Activated CD4-positive, alpha-beta T cell treated with anti-CD3 and anti-CD28 coated beads for 36 hours (primary cell): ENCODE measurements at places on chromosomes 4 and X.

- peaks cover 6% of the 10 kb centered on the region for H3K27me3 ChIP-seq
- H3K27ac ChIP-seq: no peak overlapping the region
- H3K4me1 ChIP-seq: peaks cover 2% of the 10 kb centered on the region
- peaks cover 5% of the 10 kb centered on the region for H3K36me3 ChIP-seq
Measured at GRCh38 chr4:3286335-3287175, 6.3 kb upstream of the RGS12 start.

- H3K4me3 ChIP-seq: no peak overlapping the region
- no peak overlapping the region for H3K27ac ChIP-seq
- H3K36me3 ChIP-seq: no peaks in the 10 kb centered on the region
Measured at GRCh38 chr4:4831825-4832224, 27.6 kb upstream of the MSX1 start.

GRCh38 chr4:90443231-90443630, 316.0 kb downstream of the CCSER1 start:
- no peaks in the 10 kb centered on the region for H3K36me3 ChIP-seq
- no peak overlapping the region for H3K4me3 ChIP-seq
- no peak for DNase-seq
- H3K27ac ChIP-seq: no peak overlapping the region
- no peaks in the 10 kb centered on the region for H3K27me3 ChIP-seq

GRCh38 chrX:44733931-44734330, 109.9 kb upstream of the DUSP21 start:
- no peaks in the 10 kb centered on the region for H3K36me3 ChIP-seq
- DNase-seq: no peak
- no peak overlapping the region for H3K27ac ChIP-seq
- H3K4me3 ChIP-seq: no peak overlapping the region
- no peaks in the 10 kb centered on the region for H3K27me3 ChIP-seq

DNA sequence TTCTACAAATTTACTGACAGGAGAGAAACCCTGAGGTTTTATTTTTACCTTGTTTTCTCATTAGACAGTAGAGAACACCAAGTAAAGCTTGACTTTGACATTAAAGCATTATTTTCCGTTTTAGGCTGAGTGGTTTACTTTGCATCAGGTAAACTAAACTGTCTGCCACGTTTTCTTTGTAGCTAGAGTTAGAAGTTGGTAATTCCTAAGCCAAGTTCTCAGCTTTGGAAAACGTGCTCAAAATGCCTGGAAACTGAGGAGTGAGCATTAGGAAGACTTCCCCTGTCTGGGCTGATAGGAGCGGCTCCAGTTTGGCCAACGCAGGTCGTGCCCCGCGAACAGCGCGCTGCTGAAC, 819 bp downstream of the PDLIM3 start:
- peaks cover 3% of the 10 kb centered on the region for H3K4me1 ChIP-seq
- peaks cover 32% of the 10 kb centered on the region for H3K27me3 ChIP-seq

DNA sequence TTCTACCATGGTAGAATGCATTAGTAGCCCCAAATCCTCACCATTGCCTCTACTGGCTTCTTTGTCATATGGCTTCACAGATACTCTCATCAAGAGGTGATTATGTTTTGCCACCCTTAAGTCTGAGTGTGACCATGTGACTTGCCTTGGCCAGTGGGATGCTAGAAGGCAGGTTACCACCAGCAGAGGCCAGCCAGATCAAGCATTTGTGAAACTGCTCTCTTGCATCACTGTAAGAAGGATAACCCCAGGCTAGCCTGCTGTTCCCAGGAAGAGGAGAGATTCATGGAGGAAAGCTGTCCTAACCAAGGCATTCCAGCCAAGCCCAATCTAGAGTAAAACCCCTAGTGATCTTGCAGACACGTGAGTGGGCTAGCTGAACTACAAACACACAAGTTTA, 46.8 kb downstream of the USP46 start:
- no peak overlapping the region for H3K27ac ChIP-seq
- H3K36me3 ChIP-seq: peaks cover 24% of the 10 kb centered on the region
- H3K4me3 ChIP-seq: no peak overlapping the region
- no peak for DNase-seq
- peaks cover 2% of the 10 kb centered on the region for H3K4me1 ChIP-seq

DNA sequence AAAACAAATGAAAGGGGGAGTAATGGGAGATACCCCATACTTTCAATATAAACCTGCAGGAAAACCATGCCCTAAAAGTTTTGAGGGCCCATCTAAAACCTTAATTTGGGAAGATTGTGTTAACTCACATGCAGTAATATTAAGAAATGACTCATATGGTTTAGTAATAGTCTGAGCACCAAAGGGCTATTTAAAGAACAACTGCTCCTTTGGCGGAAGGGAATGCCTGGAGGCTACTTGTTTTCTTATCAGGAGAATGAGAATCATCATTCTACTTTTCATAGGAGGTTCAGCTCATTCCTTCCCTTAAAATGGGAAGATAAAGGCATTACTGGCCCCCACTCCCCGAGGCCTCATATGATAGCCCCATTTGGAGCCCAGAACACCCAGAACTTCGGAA, 47.6 kb downstream of the SPIN3 start:
- no peak overlapping the region for H3K4me3 ChIP-seq
- no peaks in the 10 kb centered on the region for H3K36me3 ChIP-seq
- H3K27ac ChIP-seq: no peak overlapping the region
- DNase-seq: no peak
- no peaks in the 10 kb centered on the region for H3K4me1 ChIP-seq

- no peak for DNase-seq
- H3K27ac ChIP-seq: no peak overlapping the region
- no peak overlapping the region for H3K4me3 ChIP-seq
- H3K36me3 ChIP-seq: no peaks in the 10 kb centered on the region
Measured at GRCh38 chr4:143391261-143391660, 54.6 kb downstream of the GAB1 start.

DNA sequence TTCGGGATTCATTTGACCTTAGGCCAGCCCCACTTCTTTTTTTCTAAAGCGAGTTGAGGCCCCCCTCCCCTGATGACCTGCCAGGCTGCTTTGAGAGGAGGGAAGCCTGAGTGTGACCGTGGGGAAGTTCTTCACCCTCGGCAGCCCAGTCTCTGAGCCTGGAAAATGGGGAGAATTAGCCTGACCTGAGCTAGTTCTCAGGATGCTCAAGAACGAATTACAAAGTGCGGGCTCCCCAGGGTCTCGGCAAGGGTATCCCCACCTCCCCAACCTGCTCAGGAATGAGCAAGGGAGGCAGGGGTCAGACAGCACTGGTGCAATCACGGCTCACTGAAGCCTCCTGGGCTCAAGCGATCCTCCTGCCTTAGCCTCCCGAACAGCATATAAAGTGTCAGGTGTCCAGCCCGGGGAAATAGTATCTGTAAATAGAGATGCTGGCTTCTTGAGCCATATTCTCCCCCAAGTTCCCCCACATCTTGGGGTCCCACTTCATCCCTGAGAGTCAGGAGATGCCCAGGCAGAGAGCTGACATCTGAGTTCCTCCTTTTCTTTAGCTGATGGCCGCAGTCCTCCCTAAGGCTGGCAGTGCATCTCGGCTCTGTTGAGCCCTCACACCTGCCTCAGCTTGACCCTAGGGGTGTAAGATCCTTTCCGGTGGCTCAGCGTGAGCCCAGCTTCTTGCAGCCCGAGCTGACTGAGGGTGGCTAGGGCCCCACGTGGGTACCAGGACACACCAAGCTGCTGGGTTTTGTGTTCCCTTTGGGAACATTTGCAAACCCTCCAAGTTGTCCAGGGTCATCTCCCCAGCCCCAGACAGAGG, 1.6 kb downstream of the DUSP9 start:
- no peak for DNase-seq
- H3K4me3 ChIP-seq: no peak overlapping the region
- peaks cover under 1% of the 10 kb centered on the region for H3K4me1 ChIP-seq
- H3K27ac ChIP-seq: no peak overlapping the region

DNA sequence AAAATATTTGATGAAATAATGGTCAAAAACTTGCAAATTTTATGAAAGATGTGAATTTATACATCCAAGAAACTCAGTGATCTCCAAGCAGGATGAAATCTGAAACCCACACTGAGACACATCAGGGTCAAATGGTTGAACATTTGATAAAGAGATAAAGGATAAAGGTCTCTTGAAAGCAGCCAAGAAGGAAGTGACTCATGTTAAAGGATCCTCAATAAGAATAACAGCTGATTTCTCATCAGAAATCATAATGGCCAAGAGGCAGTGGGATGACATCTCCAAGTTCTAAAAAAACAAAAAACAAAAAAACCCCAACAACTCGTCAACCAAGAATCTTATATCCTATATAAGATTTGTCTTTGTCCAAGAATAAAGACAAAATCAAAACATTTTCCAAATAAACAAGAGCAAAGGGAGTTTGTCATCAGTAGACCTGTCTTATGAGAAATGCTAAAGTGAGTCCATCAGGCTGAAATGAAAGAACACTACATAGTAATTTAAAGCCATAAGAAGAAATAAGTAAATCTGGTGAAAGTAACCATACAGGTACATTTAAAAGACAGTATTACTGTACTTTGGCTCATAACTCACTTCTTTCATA, 121.7 kb downstream of the PDS5A start:
- peaks cover 66% of the 10 kb centered on the region for H3K36me3 ChIP-seq
- peaks cover 13% of the 10 kb centered on the region for H3K4me1 ChIP-seq
- no peak overlapping the region for H3K4me3 ChIP-seq
- no peak for DNase-seq

DNA sequence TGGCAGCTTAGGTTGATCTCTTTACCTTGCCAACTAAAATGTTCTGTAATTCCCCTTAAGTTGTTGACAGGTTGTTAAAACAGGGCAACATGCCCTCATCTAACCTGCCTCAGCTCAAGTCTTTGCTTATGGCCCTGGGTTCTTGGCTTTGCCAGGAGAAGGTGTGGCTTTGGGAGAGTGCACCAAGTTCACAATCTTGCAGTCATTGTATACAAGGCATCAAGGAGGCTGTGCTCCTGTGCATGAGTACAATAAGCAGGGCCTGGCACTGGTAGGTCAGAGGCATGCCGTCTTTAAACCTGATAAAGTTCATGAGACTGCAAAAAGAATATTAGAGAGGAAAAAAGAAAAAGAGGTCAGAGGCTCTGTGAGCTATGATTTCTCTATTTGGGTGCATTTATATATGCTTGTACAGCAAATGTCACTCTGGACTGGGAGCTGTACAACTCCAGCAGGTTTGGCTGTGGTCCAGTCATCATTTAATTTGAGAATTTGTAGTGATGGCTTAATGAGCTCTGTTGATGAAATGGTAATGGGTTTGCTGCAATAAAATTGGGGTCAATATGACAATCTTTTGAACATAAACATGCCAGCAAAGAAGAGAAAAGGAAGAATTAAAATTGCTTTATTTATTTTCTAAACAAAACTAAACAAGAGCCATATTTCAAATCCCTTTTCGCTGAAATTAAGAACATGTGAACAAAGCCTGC, 30.3 kb downstream of the AREG start:
- H3K27me3 ChIP-seq: peaks cover 12% of the 10 kb centered on the region
- no peaks in the 10 kb centered on the region for H3K36me3 ChIP-seq
- no peak overlapping the region for H3K27ac ChIP-seq
- H3K4me1 ChIP-seq: no peaks in the 10 kb centered on the region

- no peak overlapping the region for H3K27ac ChIP-seq
- peaks cover under 1% of the 10 kb centered on the region for H3K27me3 ChIP-seq
- no peak overlapping the region for H3K4me3 ChIP-seq
- H3K4me1 ChIP-seq: peaks cover 9% of the 10 kb centered on the region
Measured at GRCh38 chrX:135435139-135435922, 13.6 kb downstream of the SMIM10L2A start.

GRCh38 chrX:135477576-135477975, 42.9 kb upstream of the INTS6L start:
- H3K27ac ChIP-seq: no peak overlapping the region
- no peaks in the 10 kb centered on the region for H3K27me3 ChIP-seq
- peak; percentile 63 for DNase-seq
- H3K36me3 ChIP-seq: no peaks in the 10 kb centered on the region
- no peak overlapping the region for H3K4me3 ChIP-seq
- H3K4me1 ChIP-seq: peaks cover 2% of the 10 kb centered on the region

DNA sequence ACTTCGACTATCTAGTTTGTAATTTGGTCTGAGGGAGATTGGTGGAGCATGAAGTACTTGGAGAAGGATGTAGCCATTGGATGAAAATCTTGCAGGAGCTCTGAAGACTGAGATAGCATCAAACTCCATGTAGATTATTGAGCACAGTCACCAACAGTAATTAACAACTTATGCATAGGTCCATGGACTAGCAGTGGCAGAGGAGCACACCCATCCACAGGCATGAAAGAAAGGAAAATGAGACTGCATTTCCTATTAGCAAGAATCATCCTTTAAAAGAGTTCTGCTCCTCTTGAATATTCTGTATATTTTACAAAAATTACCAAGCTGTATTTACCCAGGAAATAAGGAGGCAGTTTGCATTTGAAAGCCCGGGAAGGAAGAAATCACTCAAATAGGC, 529.4 kb upstream of the ACTRT1 start:
- no peaks in the 10 kb centered on the region for H3K27me3 ChIP-seq
- no peak overlapping the region for H3K4me3 ChIP-seq
- DNase-seq: no peak
- no peaks in the 10 kb centered on the region for H3K4me1 ChIP-seq

GRCh38 chrX:4435905-4436304, 722.5 kb upstream of the PRKX start:
- DNase-seq: no peak
- H3K4me1 ChIP-seq: no peaks in the 10 kb centered on the region
- H3K27me3 ChIP-seq: no peaks in the 10 kb centered on the region
- H3K4me3 ChIP-seq: no peak overlapping the region
- no peak overlapping the region for H3K27ac ChIP-seq

DNA sequence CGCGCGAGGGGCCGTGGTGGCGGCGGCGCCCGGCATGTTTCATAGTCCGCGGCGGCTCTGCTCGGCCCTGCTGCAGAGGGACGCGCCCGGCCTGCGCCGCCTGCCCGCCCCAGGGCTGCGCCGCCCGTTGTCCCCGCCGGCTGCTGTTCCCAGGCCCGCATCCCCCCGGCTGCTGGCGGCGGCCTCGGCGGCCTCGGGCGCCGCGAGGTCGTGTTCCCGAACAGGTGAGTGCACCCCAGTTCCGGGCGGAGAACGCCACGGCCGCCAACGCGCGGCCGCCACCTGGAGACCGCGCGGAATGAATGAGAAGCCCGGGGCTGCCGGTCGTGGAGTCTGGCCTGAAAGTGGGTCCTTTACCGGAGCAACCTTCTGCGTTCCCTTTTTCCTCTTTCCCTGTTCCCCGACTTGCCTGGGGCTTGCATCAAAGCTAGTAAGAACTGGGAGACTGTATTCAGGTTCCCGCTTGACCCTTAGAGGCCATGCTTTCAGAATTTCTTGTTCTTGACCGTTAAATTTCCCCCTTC, 429 bp downstream of the NOCT start:
- no peaks in the 10 kb centered on the region for H3K27me3 ChIP-seq
- H3K4me1 ChIP-seq: peaks cover 42% of the 10 kb centered on the region
- H3K27ac ChIP-seq: peak overlapping the region; percentile 94
- peak; percentile 67 for DNase-seq
- peak overlapping the region; percentile 90 for H3K4me3 ChIP-seq

DNA sequence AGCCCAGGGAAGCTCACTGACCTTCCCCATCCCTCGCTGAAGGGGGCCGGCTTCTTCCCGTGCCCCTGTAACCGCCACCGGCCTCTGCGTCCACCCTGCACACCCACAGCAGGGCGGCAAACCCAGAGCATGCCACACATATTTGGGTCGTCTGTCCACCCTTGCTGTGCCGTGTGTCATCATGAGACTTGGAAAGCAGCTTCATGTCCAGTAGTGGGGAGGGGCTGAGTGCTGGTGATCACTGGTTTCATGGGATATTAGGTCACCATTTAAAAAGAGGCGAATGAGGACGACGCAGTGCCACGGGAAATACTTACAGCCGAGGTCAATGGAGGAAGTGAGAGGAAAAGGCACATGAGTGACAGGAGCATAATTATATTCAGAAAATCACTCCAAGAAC, 74.8 kb downstream of the HTRA3 start:
- no peak for DNase-seq
- no peaks in the 10 kb centered on the region for H3K36me3 ChIP-seq
- no peak overlapping the region for H3K4me3 ChIP-seq
- no peaks in the 10 kb centered on the region for H3K4me1 ChIP-seq
